ENCODE measurements at places on chromosomes 16 and 17.

DNA sequence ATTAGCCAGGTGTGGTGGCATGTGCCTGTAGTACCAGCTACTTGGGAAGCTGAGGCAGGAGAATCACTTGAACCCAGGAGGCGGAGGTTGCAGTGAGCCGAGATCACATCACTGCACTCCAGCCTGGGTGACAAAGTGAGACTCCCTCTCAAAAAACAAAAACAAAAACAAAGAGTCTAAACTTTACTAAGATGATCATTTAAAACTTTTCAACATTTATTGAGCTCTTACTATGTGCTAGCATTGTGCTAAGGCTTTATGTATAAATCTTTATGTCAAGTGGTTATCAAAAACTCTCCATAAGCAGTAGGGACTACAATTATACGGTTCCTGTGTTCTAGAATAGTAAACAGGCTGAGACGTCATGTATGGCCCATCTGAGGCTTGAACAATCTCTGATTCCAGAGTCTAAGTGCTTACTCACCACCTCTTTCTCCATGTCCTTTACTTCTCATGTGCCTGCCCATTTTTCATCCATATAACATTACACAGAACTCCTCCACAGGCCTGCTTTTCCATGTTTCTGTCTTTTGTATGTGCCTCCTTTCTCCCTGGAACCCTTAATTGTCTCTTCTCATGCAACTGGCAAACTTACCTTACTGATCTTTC, 66.7 kb downstream of the NUP88 start:
- DNase-seq = no peak

- DNase-seq = no peak
These were observed 187.5 kb downstream of the IRF8 start for GRCh38 chr16:86086471-86086870.

GRCh38 chr17:61583242-61583641, 7.8 kb downstream of the NACA2 start:
- DNase-seq = no peak

DNA sequence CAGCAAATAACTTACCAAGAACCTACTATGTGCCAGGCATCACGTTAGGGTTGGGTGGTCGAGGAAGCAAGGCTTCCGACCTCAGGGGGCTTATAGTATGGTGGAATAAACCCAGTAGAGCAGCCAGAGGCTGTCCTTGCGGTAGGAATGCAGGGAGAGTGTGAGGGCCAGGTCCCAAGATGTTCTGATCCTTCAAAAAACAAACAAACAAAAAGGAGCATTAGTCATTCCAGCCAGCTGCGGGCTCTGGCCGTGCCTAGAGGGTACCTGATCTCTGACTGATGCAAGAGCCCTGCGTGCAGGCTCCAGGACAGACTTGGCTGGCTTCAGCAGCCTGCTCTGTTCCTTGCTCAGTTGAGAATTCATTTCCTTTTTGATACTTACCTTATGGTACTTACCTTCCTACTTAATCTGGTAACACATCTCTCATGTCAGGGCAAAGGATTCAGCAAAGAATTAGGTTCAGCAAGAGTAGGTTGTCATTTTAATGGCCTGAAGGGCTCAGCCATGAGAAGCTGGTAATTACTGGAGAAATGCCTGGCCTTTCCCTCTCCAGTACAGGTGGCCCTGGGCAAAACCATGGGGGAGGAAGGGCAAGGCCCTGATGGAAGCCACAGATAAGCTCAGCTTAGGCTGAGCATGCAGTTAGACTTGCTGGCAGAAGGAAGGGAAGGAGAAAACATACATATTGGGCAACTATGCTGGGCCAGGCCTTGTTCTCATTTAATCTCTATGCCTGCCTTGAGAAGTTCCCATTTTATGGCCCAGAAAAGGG, 18.4 kb downstream of the CYB5D2 start:
- DNase-seq = no peak

DNA sequence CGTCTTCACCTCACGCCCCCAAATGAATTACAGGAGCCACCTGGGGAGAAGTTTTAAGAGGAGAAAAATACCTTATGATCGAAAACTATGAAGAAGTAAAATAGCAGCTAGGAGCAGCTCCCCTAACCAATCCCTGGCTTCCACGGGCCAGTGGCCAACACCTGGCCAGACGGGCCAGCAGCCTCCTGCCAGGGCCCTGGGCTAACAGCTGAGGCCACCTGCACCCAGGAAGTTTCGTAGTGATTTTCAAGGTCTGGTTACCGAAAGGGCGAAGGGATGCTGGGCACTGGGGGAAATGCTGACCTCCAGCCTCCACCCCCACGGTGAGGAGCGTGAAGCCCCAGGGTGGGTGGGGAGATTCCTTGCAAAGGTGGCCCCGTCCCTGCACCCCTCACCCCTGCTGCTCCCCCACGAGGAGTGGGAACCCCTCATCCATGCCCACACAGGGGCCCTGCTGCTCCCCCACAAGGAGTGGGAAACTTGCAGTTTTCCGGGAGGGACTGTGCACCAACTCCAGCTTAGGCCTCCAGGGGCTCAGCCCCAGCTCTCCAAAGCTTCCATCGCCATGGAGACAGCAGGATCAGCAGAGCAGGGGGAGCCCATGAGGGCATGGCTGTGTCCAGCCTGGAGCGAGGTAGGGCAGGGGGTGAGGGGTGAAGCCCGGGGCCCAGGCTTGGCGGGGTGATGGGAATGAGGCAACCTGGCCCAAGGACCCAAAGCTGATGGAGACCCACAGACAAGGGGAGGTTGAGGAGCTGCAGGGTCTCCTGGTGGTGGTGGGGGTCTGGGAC, 31.9 kb upstream of the ACSF3 start:
- no peak for DNase-seq

GRCh38 chr17:29138971-29139691, 41.1 kb downstream of the MYO18A start:
- no peak for DNase-seq

- no peak for DNase-seq
These were observed 18.1 kb upstream of the ABCA8 start for GRCh38 chr17:68973098-68973846.

- DNase-seq = no peak
These were observed 1.7 kb downstream of the MAP2K3 start for GRCh38 chr17:21286066-21286770.

DNA sequence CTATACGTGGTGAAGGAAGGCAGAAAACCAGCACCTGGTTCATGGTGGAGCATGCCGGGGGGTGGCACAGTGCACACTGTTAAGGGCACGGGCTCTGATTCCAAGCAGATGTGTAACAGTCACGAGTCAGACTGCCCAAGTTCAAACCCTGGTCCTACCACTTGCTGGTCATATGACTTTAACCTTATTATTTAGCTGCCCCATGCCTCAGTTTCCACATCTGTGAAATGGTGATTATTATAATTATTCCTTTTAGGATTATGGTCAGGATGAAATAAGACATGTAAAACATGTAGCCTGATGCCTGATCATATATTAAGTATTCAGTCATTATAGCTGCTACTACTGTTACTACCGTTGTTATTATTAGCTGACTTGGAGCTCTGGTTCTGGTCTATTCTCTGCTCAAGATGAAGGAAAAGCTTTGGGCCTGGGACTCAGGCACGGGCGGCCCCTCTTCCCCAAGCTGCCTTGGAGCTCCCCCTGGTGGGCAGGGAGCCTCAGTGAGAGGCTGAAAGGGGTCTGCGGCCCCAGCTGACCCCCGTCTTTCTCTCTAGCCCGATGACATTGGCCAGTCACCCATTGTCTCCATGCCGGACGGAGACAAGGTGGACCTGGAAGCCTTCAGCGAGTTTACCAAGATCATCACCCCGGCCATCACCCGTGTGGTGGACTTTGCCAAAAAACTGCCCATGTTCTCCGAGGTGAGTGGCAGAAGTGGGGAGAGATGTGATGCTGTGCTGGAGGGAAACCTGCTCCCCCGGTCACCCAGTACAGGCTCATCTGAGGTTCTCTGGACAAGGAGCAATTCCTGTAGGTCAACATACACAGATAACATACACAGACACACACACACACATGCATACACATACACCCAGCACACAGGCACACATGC, 14.0 kb downstream of the NR1D1 start:
- peak; percentile 51 for DNase-seq
